ENCODE measurements at places on chromosomes 16 and 17.

DNA sequence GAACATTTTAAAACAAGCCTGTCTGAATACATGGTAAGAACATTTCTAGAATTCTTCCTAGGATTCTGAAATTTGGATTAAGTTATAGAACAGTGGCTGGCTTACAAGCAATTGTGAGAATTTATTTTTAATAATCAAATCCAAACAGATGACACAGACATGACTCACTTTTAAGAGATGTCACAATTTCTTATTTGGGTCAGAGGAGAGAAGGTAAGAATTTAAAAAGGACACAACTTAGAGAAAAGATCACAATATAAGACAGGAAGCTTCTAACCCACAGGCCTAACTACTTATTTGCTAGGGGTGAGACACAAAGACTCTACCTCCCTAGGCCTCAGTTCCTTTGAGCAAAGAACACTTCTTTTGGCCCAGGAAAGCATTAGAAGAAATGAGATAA is 32.7 kb downstream of the ZZEF1 start:
- no peak for DNase-seq

GRCh38 chr16:20259541-20259940 is 67.8 kb downstream of the GP2 start:
- DNase-seq: no peak

- DNase-seq: no peak
These were observed 15.3 kb downstream of the TMEM204 start for GRCh38 chr16:1548727-1549126.

DNA sequence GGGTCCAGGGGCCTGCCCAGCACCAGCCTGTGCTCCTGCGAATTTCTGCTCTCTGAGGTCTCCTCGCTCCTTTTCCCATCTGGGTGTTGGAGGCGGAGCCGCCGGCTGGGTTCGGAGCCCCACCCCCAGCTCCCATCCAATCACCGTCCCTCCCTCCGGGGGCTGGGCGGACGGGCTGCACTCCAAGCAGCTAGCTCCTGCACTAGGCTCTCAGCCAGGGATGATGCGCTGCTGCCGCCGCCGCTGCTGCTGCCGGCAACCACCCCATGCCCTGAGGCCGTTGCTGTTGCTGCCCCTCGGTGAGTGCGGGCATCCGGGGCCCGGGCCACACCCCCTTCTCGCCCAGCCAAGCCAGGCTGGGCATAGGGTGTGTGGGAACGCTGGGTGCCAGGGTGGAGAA is at the start of gene NRN1L:
Gene NRN1L (plus strand): TSS at position 202 of the 400 bp plus-strand sequence. CDS start 19 bp downstream, at position 221.
- DNase-seq: no peak

- DNase-seq: no peak
These were observed 53.7 kb downstream of the MAP2K6 start for GRCh38 chr17:69468207-69468606.

- DNase-seq: no peak
These were observed 32.6 kb downstream of the SCPEP1 start for GRCh38 chr17:57010487-57010886.

GRCh38 chr17:72726936-72727335 is 365.6 kb downstream of the SLC39A11 start:
- DNase-seq: peak; percentile 6

DNA sequence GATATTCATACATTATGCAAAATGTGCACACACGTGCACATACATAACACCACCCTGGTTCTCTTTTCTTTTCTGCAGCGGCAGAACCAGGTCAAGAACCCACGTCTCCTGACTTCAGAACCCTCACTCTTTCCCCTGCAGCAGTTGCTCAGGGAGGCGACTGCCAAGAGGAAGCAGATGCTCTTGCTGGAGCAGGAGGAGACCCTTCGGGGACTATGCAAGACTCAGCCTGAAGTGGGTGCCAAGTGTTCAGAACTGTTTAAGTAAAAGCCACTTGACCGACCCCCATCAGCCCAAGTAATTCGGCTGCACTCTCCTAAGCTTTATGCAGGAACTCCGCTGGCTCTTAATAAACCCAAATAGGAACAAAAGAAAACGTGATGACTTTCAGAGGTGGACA is 193.8 kb downstream of the SLC39A11 start:
- no peak for DNase-seq

DNA sequence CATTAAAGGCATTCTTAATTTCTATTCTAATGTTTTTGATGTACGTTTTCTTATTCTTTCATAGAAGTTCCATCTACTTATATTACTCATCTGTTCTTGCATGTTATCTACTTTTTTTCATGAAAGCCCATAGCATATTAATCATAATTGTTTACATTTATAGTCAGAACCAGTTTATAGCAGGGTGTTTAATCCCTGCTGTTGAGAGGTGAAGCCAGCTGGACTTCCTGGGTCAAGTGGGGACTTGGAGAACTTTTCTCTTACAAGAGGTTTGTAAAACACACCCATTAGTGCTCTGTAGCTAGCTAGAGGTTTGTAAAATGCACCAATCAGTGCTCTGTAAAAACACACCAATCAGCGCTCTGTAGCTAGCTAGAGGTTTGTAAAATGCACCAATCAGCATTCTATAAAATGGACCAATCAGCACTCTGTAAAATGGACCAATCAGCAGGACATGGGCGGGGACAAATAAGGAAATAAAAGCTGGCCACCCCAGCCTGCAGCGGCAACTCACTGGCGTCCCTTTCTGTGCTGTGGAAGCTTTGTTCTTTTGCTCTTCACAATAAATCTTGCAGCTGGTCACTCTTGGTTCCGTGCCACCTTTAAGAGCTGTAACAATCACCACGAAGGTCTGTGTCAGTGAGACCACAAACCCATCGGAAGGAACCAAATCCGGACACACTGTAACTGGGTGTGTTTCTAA is 120.6 kb downstream of the TANC2 start:
- no peak for DNase-seq

DNA sequence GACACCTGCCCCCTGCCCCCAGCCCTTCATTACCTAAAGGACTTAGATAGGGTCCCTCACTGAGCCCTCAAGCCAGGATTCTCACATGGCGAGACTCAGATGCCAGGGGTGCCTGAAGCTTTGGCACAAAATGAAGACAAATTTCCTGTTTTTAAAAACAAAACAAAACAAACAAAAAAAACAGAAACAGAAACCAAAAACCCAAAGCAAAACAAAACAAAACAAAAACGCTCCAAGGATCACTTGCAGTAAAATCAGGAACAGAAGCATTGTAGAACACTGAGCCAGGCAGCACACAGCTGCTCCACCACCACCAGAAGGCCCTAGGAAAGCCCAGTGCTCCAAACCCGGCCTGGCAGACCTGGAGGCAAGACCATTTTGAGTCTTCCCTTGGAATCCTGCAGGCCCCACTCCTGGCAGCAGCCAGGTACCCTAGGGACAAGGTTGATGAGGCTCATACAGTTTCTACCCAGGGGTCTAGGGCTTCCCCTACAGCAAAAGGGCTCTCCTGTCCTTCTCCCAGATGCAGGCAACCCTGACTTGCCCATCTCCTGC is 20.8 kb downstream of the MYO18A start:
- no peak for DNase-seq

DNA sequence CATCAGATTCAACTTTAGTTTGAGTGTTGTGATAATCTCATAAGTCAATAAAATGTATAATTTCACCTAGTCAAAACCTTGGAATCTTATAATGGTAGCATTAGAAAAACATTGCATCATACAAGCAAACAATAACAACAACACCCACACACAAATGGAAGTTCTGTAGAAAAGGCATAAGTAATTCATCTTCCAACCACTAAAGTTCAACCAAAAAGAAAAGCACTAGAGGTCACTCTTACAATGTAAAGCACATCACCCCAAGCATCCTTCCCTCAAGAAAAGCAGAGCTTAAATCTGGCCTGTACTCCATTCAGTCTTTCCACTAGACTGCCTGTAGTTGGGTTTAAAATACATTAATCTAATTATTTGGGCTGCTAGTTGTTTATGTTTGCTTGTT is 1.8 kb downstream of the CNTNAP4 start:
- no peak for DNase-seq

Data from activated CD8-positive, alpha-beta memory T cell treated with anti-CD3 and anti-CD28 coated beads for 48 hours (primary cell).